ENCODE measurements at places on chromosomes 5 and 9.
A peak's percentile ranks its signal among the peaks of the same experiment; 100 is the strongest.

DNA sequence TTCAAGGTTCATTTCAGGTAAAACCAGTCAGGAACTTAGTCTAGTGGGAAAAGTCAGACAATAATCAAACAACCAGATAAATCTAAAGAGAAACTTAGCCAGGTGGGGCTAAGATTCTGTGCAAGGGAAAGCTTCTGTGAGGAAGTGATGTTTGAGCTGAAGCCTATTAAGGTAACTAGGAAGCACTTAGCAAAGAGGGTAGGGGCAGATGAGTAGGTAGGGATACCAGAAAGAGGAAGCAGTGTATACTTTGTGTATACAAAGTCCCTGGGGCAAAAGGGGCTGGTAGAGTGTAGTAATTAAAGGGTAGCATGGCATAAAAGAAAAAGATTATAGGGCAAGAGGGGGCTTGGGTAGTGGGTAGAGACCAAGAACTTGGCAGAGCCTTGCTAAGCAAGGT is 3.6 kb upstream of the SPATA24 start:
- DNase-seq, result no peak

DNA sequence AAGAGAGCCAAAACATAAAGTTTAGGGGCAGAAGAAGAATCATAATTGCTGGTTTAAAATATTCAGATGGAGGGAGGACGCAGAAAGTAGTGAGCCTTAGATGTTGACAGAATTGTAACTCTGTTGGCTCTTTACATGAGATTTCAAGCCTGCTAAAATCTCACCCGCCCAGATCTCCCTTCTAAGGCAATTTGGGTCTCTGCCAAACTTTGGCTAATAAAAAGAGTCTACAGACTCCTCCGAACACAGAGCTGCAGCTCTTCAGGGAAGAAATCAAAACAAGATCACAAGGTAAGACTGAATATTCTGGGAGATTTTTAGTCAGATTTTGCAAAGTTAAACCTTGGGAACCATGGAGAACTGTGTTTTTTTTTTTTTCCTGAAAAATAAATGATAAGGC is at the start of gene IL33:
Gene IL33 (plus strand): TSS at position 246 of the 400 bp plus-strand sequence. CDS start 25,888 bp downstream, outside the sequence.
- peak; percentile 78 for DNase-seq

DNA sequence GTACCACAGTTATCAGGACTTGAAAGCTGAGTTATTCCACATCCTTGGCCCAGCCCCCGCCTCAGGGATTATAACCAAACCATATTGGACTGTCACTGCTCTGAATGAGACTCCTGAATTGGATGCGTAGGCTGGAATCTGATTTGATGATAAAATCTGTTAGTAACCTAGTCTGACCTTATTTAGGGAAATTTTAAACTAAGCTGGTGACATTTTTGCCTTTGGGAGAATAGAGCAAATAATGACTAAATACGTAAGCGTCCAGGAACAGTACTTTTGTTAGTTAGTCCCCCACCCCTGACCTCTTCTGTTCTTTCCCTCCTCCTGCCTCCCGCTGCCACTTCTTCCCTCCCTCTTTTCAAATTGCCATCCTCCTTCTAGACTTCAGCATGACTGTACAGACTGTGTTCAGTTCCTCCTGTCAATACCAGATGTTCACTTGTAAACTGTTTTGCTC is 92.6 kb downstream of the TLE4 start:
- no peak for DNase-seq

- no peak for DNase-seq
These were observed 247.6 kb upstream of the ACO1 start for GRCh38 chr9:32136700-32137339.

- DNase-seq, result no peak
These were observed 10.3 kb downstream of the FKBP15 start for GRCh38 chr9:113210815-113211214.

All from fibroblast of villous mesenchyme (primary cell).